MM.1S (cell line): ENCODE measurements at places on chromosomes 2 and 18.

GRCh38 chr2:176356251-176356650, 87.0 kb downstream of the MTX2 start:
- DNase-seq = no peak

- no peak for DNase-seq
Measured at GRCh38 chr18:23963443-23964165, 51.0 kb upstream of the TTC39C start.

DNA sequence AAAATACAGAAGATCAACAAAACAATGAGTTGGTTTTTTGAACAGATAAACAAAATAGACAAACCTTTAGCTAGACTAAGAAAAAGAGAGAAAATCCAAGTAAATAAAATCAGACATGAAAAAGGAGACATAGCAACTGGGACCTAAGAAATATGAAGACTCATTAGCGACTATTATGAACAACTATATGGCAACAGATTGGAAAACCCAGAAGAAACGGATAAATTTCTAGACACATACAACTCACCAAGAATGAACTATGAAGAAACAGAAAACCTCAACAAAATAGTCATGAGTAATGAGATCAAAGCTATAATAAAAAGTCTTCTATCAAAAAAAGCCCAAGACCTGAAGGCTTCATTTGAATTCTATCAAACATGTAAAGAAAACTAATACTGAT, 59.3 kb downstream of the EPB41L3 start:
- DNase-seq = no peak

GRCh38 chr2:178514664-178515063, 34.4 kb downstream of the PLEKHA3 start:
- DNase-seq = no peak

DNA sequence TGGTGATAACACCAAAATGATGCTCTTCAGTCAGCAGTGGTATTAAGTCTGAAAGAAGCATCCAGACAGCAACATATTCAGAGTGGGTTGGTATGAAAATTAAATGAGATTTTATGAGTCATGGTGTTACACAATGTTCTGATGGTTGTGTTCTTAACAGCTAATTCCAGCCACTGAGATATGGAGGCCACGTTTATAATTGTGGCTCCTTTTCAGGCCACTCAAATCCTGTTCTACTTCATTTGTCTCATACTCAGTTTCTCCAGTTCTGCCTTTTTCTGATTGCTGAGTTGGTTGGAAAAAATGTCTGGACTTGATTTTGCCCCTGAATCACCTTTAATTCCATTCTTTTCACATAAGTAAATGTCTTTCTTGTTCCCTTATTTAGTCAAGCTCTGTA, 162.7 kb upstream of the COL3A1 start:
- no peak for DNase-seq

DNA sequence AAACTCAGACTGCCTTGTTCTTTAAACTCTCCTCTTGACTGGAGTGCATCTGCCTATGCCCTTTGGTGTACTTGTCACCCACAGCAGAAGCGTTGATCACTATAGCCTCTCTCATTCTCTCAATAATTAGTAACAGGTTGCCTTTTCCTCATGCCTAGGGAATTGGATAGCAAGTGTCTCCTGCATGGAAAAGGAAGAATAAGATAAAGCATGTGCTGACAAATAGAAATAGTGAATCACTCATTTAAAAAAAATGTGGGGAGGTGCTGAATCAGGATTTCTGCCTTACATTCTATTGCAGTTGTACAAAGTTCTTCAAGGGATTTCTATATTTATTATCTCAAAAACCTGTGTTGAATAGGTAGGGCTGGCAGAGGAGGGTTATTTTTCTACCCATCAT, 323.0 kb downstream of the TXNL1 start:
- no peak for DNase-seq

DNA sequence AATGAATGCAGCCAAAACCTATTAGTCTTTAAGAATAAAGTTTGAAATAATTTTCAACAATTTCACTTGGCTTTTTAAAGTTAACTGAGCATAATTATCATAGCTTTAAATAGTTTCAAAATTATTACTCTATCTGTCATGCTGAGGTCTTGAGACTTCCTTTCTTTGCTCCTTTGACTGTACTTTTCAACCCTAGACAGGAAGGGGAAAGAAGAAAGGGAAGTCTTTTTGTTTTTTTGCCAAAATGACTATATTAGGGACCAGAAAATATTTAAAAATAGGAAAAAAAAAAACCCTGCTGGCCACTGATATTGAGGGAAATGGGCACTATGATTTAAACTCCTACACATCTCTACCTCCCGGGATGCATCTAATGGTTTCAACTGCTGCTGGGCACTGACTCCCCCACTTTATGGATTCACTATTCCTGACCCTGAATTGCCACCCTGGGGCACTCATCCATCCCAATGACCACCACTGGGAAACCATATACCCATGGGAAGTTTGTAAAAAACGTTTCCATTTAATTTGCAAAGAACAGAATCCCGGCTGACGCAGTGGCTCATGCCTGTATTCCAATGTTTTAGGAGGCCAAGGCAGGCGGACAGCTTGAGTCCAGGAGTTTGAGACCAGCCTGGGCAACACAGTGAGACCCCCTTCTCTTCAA, 50.5 kb downstream of the GAREM1 start:
- no peak for DNase-seq

GRCh38 chr2:69911985-69912563, 2.8 kb upstream of the MXD1 start:
- DNase-seq = peak; percentile 79

GRCh38 chr2:48127612-48128191, 221.4 kb upstream of the FBXO11 start:
- DNase-seq = no peak

- DNase-seq = no peak
Measured at GRCh38 chr18:42730272-42730671, 385.2 kb downstream of the RIT2 start.

DNA sequence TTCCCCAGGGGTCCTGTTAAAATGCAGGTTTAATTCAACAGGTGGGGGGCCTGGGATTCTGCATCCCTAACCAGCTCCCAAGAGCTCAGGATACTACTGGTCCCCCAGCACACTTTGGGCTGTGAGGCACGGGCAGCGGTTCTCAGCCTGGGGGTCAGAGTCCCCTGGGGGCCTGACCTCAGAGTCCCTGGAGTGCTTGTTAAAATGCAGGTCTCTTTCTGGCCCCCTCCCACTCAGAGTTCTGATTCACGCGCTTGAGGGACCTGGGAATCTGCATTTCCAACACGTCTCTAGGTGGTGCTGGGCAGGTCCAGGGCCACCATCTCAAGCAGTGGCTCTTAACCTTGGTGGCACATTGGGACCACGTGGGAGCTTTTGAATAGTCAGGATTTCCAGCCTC, 2.8 kb upstream of the OTOS start:
- no peak for DNase-seq

DNA sequence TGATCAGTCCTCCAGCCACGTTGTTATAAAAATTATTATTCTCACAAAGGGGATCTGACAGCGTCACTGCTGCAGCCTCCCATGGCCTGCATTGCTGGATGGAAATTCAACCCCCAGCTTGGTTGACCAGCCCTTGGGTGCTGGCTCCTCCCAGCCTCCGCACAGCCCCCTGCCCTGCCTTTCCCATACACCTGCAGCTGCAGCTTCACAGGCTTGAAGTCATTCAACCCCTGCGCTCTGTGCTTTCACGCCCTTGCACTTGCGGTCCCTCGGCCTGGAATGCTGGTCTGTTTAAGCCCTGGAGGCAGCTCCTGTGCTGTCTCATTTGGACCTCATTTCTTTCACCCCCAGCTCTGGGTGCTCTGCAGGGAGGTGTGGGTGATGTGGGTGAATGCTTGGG, 860 bp upstream of the CD8A start:
- no peak for DNase-seq

DNA sequence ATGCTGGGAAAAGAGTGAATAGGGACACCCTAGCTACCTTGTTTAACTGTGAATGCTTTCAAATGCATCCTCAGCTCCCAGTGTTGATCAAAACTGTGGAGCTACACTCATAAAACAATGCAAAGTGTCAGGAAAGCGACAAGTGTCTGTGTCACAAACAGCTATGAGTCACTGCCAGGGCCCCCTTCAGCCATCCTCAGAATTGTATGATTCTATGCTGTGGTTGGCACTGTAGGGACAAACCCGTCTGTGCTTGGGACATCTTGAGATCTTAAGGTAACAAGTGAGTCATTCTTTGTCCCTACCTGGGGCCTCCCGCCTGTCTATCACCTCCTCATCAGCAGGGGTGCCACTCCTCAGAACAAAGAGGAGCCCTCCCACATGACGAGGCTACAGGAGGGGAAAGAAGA, 42.4 kb downstream of the KLF7 start:
- DNase-seq = no peak

DNA sequence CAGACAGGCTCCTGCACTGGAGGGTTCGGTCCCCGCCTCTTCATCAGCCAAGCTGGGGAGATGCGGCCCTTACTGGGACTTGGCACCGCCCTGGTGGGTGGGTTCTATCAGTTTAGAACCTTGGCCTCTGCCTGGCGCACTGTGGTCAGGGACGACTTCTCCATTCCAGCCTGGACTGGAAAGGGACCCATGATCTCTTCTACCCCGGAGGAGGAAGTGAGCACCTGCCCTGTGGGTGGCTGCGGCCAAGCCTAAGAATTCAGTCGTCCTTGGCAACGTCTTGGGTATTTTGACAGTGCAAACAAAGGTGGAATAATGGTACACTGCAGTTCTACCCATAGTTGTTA, 106.9 kb upstream of the CD302 start:
- DNase-seq = peak; percentile 67

DNA sequence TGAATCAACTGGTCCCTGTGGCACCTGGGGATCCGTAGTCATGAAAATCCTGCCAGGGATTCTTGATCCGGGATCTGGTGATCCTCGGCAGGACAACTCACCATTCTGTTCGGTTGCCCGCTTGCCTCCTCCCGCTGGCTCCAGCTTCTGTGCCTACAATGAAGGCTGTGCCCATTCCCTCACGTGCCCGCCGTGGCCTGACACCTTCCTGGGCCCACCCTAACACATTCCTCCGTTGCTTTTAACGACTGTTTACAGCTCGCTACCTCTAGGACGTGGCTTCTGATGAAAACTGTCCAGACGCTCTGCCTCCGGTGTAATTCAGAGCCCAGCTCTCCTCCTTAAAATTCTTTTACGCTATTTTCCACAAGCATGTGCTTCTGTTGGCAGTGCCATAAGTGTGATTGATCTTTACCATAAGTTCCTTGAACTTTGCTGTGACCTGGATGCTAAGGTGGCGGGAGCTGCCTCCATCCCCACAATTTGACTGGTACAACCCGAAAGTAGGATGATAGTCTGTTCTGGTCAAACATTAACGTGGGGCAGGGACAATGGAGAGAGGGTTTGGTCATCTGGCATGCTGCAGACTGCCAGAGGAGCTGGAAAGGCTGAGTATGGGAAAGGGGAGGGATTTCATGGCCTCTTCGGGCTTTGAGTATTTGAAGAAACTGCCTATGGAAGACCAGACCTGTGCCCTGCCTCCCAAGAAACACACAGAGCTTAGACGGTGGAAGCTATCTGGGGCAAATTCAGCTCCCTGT, 206.8 kb upstream of the TNP1 start:
- no peak for DNase-seq

GRCh38 chr2:196725218-196725617, 74.3 kb downstream of the GTF3C3 start:
- DNase-seq = no peak

- no peak for DNase-seq
Measured at GRCh38 chr2:172377408-172377807, 50.0 kb upstream of the ITGA6 start.

- DNase-seq = no peak
Measured at GRCh38 chr18:48459465-48459864, 50.3 kb upstream of the ZBTB7C start.

GRCh38 chr18:61574665-61575064, 241.4 kb downstream of the CDH20 start:
- no peak for DNase-seq

DNA sequence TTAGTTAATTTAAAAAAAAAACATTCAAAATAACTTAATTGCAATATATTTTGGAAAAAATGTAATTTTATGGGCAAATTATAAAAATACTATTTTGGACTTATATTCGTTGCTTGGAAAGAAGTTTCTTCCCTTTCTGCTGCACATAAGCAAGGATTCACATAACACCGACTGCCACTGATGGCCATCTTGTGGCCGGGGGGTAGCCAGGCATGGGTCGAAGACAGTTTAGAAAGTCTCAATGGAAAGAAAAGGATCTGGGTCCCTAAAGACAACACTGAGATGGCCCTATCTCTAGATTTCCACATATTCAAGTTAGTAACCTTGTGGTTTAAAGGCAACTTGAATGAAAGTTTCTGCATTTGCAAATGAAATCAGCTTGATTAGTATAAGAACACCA, 318.6 kb downstream of the AKAIN1 start:
- no peak for DNase-seq

- no peak for DNase-seq
Measured at GRCh38 chr2:36416370-36417165, 61.0 kb downstream of the CRIM1 start.

- no peak for DNase-seq
Measured at GRCh38 chr2:3282056-3282998, 95.3 kb downstream of the EIPR1 start.

DNA sequence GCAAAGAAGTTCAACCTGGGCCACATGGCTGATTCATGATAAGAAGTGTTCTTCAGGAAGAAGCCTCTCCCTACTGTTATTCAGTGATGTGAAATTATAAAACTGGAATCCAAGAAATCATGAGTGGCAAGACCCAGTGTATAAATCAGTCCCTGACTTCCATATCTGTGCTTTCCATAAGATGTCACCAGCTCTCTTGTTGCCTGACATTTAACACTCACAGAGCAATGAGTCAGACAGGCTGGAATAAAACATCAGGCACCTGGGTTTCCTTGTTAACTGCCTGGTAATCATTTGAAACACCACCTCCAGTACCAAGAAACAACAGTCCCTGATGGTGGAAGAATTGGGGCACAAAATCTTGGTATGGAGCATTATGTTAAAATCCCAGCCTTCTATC, 76.1 kb downstream of the SCG2 start:
- no peak for DNase-seq

GRCh38 chr2:220046507-220046906, 419.1 kb downstream of the SLC4A3 start:
- no peak for DNase-seq

DNA sequence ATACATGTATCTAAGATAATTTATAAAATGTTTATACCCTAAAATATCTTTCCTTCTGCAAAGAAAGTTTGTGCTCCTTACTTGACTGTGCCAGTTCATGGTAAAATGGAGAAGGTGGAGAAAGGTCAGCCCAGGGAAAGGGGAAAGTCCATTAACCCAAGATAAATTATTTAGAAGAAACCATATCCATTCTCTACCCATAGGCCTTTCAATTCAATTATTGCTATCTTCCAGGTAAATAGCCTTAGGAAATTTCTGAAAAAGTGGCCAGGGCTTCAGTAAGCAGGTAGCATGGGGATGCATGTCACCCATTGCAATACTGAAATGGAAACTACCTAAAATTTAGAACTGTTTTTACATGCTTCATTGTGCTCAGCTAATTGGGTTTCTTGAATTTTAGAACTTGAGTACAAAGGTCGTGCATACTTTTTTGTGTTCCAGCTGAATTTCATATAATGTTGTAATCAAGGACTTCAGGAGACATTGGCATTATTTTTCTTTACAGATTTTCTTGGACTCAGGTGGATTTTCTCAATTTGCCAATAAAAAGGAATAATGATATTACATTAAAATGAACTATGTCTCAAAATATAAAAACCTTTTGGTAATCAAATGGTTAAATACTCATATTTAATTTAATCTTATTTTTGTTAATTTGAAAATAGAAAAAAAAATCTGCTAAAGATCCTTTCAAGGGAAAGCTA, 124.9 kb downstream of the CSRNP3 start:
- no peak for DNase-seq

- DNase-seq = no peak
Measured at GRCh38 chr18:79047556-79048244, 21.5 kb upstream of the ATP9B start.

GRCh38 chr2:88870267-88870839, 178.9 kb downstream of the RPIA start:
- DNase-seq = no peak
